Kidney capillary endothelial cell (primary cell): ENCODE measurements at places on chromosomes 1 and 21.

DNA sequence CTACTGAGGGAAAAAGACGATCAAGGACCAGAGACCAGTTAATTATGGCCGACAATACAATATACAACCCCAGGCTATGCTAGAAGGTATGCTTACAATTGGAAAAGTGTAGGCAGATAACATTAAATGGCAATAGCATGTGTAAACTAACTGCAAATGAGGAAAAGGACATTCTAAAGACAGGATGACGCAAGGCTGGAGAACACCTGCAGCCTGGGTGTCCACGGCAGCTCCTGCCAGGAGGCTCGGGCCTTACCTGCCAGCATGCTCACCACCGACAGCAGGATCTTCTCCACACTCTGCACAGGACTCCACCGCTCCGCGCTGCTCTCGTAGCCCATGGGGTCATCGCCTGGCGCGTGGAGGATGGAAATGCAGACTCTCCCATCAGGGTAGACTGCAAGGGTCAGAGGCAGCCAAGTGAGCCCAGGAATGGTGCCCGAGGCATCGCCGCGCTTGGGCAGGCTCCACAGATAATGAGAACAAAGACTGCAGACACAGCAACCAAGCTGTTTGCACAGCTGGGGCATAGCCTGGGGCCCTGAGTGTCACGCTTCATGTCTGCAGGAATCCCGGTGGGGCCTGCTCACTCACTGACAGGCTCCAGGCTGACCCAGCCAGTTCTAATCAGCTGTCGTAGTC lies 28.2 kb downstream of the UBE2G2 start:
- no peak for DNase-seq

DNA sequence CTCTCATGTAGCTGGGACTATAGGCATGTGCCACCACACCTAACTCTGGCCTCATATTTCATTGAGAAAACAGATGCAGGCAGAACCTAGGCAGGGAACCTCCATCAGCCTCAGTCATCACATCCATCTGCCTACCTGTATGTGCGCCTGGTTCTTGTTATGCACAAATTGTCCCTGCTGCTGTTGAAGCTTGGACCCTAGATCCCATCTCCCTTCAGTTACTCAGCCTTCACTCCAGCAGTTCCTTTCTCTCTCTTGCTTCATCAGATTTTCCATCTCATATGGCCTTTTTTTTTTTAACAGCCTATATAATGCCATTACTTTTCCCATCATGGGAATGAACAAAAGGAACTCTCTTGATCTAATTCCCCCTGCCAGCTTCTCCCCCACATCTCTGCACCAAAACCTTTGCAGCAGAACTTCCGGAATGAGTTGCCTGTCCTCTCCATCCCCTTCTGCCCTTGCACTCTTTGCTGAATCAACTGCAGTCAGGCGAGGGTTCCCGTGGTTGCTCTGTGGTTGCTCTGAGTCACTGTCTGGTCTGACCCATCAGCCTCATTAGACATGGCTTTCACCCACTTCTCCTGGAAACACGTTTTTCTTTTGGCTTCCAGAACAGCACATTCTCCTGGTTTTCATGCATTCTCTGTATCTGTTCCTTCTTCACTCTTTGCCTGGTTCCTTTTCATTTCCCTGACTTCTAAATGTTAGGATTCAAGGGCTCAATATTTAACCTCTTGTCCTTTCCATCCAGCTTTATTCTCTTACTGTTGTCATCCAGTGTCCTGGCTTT lies 41.5 kb downstream of the UBE4B start:
- peak; percentile 43 for DNase-seq

DNA sequence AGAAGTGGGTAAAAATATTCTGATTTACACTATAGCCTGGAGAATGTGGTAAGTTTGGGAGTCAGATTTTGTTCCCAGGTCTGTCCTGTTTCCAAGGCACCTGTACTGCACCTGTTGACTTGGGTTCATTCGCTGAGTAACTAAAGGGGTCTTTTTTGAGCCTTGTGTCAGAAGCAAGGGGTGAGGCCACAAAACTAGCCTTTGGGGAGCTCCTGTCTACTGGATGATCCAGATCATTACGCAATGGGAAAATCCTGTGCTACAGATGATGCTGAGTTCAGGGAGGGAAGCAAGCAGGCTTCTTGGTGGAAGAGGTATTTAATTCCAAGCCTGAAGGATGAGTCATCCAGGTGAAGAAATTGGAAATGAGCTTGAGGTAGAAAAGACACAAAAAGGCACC lies 424.0 kb downstream of the MATN1 start:
- no peak for DNase-seq

GRCh38 chr1:204941421-204942338 lies 71.0 kb downstream of the NFASC start:
- peak; percentile 40 for DNase-seq

DNA sequence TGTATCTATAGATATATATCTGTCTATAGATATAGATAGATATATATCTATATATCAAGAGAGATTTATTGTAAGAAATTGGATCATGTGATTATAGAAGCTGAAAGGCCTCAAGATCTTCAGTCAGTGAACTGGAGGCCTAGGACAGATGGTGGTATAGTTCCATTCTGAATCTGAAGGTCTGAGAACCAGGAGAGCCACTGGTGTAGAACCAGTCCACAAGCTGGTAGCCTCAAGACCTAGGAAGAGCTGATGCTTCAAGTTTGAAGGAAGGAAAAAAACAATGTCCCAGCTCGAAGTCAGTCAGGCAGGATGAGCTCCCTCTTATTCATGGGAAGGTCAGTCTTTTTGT lies 213.2 kb upstream of the JUN start:
- no peak for DNase-seq

- no peak for DNase-seq
These were observed at the start of gene KRTAP21-3 for GRCh38 chr21:30718239-30718909. TSS of gene KRTAP21-3 (minus strand) at chr21:30718777. CDS start at chr21:30718759, 18 bp downstream.

- DNase-seq: peak; percentile 26
These were observed 15.9 kb downstream of the SHISA4 start for GRCh38 chr1:201904579-201904978.

DNA sequence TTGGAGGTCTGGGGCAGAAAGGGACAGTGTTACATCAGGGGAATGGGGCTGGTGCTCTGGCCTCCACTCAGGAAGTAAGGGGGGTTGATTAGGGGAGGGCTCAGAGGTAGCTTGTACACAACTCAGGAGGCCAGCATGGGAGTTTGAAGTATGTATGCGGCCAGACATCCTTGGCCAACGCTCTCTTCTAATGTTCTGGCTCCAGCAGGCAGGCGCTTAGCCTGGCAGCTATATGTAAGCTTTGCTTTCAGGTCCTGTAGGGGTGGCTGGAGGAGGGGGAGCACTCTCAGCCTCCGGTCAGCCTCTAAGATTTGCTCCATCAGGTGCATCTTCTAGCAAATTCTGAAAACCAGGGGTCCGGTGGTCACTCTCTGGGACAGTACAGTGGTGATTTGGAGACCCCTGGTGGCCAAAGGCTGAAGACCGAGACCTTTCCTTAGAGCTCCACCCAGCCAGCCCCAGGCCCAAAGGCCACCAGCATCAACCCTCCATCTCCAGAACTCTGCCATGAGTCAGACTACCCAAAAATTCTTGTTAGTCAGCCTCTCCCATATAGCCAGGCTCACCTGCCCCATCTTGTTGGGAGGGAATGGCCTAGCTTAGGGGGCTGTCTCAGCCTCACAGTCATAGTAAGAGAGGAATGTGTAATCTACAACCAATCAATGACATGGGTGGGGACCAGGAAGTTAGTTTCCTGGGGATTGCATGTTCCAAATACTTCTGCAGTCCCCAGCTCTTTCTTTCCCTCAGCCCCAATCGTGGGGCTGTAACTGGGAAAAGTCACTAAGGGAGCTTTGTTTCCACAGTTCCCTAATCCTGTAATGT lies 9.7 kb upstream of the COL8A2 start:
- no peak for DNase-seq

- DNase-seq: peak; percentile 68
These were observed 2.9 kb downstream of the LHX8 start for GRCh38 chr1:75136921-75137641.

DNA sequence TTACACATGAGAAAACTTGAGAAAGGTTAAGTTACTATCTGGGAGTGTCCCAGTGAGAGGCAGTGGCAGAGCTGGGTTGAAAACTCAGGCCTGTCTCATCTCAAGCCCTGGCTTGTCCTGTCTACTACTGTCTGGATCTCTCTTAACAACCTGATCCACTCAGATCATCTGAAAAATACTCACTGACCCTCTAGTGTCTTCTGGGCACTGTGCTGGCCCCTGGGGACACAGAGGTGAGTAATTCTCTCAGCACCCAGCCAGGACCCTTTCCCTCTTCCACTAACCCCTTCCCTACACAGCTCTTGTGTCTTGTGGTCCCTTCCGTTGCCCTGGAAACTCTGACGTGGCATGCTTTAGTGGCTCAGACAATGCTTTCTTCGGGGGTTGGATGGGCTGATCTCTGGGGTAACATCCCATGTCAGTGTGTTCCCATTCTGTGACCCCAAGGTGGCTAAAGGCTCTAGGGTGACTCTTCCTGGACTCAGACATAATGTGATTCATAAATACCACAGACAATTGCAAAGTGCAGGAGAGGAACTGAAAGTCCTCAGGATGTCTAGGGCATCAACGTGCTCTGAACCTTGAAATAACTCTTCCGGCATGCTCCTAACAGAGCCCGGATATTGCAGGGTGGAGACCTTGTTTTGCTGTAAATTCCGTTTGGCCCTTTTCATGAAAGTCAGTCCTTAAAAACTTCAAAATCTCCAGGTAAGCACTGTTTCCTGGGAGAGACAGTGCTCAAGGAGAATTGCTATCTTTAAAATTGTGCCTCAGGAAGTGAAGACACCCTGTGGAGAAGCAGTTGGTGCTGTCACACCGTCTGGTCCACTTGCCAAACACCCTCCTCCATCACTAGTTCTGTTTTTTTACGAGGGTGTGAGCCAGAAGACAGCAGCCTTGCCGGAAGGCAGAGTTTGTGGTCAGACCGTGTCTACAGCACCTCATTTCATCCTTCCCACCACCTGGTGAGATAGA lies 4.0 kb downstream of the SHISAL2A start:
- peak; percentile 17 for DNase-seq

- no peak for DNase-seq
These were observed 7.8 kb downstream of the NUAK2 start for GRCh38 chr1:205313563-205314308.

DNA sequence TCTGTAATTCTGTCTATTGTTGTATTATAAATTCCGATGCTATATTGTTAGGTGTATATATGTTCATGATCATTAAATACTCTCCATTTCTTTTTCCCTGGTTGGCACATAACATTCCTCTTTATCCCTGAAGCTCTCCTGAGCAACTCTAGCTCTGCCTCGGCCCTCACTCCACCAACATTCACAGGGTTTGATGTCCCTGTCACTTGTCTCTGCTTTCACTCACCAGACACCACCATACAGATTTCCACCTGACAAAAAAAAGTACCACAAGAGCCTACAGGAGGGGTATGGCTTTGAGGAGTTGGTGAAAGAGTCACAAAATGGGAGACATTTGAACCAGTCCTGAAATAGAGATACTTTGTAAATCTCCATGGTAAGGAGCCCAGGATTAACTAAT lies 8.8 kb upstream of the TSPEAR start:
- no peak for DNase-seq

GRCh38 chr1:207268753-207269511 lies 52.5 kb upstream of the CD55 start:
- no peak for DNase-seq

GRCh38 chr1:2871246-2871815 lies 69.8 kb upstream of the TTC34 start:
- DNase-seq: no peak

DNA sequence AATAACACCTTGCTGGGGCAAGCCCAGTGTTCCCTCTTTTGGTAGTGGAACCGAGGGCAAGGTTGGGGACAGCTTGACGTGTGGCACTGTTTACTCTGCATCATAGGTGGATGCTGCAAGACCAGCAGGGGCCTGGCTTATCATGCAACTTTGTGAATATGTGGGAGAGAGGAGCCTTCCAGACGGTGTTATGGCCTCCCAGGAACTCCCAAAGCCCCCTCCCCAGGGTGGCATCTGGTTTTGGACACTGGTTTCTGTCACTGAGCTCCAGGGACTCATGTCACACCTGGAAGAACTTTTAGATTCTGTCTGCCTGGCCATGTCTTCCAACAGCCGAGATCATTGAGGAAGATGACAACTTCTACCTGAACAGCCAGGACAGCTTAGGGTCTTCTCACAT lies 1.4 kb upstream of the TLR5 start:
- no peak for DNase-seq

DNA sequence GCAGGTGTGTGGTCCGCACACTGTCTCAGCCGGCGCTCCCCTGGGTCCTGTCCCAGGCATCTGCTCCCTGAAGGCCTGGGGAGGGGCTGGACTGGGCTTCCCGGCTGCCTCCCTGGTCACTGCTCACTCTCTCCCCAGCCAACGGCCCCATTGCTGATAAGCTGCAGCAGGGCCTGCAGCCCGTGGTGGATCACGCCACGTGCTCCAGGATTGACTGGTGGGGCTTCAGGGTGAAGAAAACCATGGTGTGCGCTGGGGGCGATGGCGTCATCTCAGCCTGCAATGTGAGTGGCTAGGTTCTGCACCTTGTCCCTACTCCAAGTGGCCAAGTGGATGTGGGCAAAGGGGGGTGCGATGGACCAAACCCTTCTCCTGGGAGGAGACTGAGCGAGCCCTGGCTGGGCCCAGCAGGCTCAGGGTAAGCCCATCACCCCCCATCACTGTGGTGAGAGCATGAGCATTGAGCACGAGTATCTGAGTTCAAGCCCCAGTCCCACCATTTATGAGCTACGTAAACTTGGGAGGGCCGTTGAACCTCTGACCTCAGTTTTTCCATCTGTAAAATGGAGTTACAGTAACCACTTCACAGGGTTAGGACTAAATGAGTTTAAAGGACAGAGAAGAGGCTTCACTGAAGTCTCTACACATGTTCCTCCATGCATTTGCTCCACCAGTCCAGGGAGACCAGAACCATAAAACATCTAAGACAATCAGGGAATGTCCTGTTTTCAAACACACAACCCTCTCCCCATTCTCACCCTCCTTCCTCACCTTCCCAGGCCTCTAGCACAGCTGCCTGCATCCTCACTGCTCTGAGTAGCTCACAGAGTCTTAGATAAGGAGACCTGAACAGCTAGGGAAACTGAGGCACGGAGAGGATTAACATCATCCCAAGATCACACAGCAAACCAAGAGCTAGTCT lies 6.5 kb downstream of the CTRC start:
- DNase-seq: no peak

DNA sequence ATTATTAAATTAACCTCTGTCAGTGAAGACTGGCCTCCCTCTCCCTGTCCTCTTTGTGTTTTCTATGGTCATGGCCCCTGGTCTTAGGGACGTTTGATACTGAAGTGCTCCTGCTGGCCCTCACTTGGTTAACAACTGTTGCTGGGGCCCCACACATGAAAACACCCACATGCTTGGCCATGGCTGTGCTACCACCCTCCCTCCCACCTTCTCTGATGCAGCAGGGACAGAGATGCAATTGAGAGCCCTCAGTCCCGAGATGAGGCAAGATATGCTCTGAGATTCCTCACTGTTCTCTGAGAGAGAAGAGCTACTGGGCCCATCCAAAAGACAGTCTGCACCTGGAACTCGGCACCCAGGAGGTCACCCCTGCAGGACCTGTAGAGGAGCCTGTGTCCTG lies 33.3 kb downstream of the NCMAP start:
- DNase-seq: no peak

GRCh38 chr21:44990921-44991320 lies 51.1 kb downstream of the SLX9 start:
- DNase-seq: no peak
